Stimulated activated CD4-positive, alpha-beta T cell treated with anti-CD3 and anti-CD28 coated beads, Interleukin-4, amount 100 ng/mL, for 1 hour (primary cell): ENCODE measurements at places on chromosomes 5 and 9.

DNA sequence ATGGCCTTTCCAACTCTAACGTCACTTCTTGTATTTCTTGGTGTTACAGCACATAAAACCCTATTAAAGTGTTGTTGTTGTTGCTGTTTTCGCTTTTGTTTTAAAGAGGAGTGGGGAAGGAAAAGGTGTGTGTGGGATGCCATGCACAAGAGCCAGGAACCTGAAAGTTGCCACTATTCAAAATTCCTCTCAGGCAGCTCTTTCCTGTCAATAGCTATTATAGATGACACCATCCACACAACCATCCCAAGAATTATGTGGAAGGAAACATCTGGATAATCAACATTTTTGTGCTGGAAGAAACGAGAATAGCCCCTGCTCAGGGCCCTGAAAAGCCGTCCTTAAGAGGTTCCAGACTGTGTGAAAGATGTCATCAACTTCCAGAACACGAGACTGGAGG, 79.3 kb downstream of the SHB start:
- no peak for DNase-seq

GRCh38 chr5:1203311-1203967, 2.0 kb downstream of the SLC6A19 start:
- DNase-seq, result no peak

GRCh38 chr5:11510889-11511288, 393.4 kb downstream of the CTNND2 start:
- DNase-seq, result no peak

GRCh38 chr9:111969061-111969460, 72.4 kb downstream of the UGCG start:
- DNase-seq, result no peak

DNA sequence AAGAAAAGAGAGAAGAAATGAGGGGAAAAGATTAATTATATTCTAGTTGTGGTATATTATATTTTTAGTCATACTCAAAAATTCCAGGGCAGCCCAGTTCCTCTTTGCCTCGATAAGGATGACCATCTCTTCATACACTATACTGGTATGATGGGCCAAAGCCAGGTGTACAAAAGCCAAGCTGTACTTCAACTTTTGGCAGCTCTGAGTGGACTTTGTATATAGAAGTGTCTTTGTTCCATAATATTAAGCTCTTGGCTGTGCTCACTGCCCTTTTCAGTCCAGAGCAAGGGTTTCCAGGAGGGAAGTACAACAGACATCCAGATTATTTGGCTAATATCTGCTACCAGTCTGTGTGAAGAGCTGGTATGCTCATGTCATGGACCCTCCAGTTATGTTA, 934.3 kb upstream of the CDH10 start:
- no peak for DNase-seq

GRCh38 chr9:2013743-2014475, 1.2 kb upstream of the SMARCA2 start:
- no peak for DNase-seq

GRCh38 chr9:131019388-131020239, 10.6 kb downstream of the LAMC3 start:
- DNase-seq, result no peak

GRCh38 chr9:35666045-35666444, 1.1 kb upstream of the ARHGEF39 start:
- no peak for DNase-seq

DNA sequence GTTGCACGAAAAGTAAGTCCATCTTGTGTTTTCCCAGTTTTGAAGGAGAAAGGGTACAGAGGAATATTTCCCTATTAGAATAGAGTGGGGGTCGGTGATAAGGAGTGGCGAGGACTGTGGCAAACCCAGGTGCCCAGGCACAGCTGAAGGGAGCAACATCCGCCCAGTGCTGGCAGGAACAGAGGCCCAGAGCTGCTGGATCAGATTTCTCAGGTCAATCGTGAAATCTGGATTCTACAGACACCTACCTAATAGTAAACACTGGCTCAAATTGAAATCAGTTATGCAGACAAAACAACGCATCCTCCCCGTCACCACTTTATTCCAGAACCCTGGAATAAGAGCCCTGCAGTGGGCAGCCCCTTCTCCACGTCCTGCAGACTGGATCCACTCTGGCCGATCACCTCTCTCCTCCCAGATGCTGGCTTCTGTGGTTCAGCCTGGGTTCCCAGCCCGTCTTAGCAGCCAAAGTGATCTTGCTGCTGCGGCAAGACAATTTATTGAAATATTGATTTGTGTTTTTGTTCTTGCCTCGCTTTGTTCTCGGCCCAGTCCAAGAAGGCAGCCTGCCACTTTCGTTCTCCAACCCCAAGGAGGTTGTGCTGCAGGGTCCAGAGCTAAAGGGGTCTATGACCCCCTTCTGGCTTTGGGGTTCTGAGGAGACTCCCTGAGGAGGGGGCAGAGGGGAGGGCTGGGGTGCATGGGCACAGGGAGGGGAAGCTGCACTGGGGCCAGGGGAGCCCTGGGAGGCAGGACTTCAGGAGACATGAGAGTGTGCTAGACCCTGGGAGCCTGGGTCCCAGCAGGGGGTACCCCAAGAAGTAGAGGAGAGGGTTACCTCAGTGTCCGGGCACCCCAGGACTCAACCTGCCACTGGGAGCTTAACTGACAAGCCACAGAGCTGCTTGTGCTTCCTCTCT, 103.3 kb downstream of the ZNF354C start:
- DNase-seq, result no peak

GRCh38 chr9:134375430-134376385, 49.5 kb downstream of the RXRA start:
- no peak for DNase-seq

DNA sequence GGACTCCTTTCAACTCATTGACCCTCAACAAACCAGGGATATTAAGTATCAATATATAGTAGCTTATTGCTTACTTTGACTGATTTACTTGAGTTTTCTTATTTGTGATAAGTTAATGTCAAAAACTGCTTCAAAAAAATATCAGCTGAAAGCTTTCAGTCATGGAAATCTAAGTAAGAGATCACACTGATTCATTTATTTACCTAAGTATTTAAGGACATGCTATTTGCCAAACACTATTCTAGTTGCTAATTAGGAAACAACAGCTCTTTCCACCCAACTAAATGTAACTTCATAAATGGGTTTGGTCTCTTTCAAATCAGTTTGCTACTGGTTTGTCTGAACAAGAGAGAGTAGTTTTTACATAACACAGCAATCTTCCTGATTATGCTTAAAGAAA, 48.2 kb downstream of the CHD1 start:
- no peak for DNase-seq

- DNase-seq, result no peak
Observed at GRCh38 chr5:89728134-89728533, 681.4 kb downstream of the CETN3 start.

- no peak for DNase-seq
Observed at GRCh38 chr5:92337772-92338234, 954.7 kb upstream of the ARRDC3 start.

- no peak for DNase-seq
Observed at GRCh38 chr5:42483472-42484154, 60.4 kb downstream of the GHR start.

- DNase-seq, result no peak
Observed at GRCh38 chr5:167608390-167609272, 682.8 kb upstream of the WWC1 start.

DNA sequence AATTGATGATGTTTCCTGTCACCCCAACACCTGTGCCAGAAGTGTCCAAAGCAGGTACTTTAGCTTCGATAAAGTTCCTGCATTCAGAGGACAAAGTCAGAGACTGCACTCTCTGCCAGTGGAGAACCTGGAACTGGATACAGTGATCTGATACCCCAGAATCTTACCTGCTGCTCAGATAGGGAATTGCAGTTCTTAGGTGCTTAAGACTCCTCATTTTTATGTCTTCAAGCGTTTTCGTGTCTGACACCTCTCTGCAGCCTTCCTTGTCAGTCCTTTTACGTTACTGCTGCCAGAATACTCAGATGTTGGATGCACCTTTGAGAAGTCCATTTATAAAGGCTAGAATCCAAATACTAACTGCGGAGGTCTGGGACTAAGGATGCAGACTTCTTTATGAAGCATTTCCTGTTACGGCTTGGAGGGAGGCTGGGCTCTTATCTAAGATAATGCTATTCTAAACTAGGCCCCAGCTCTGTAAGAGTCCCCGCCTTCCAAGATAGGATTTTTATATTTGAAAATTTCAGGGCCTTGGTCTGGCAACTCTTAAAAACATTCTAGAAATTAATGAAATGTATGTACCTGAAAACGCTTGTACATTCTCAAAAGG, 1.9 kb downstream of the ISOC1 start:
- DNase-seq, result no peak

- DNase-seq, result no peak
Observed at GRCh38 chr5:80399526-80400239, 8.2 kb upstream of the ZFYVE16 start.
